ENCODE measurements at places on chromosomes 2 and 18.

DNA sequence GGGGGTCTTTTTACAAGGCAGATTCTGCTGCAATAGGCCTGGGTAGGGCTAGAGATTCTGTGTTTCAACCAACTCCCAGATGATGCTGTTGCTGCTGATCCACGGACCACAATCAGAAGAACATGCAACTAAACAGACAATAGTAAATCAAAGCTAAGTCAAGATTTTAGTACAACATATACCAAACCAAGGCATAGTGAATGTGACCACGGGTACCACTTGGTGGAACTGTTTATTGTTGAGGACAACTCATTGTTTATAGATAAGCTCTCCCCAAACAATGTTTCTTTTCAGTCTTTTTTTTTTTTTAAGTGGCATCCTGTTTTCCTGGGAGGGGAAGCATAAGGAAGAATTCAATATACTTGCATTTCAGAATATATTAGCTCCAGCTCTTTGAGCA, 36.0 kb upstream of the DARS1 start:
- no peak for DNase-seq

DNA sequence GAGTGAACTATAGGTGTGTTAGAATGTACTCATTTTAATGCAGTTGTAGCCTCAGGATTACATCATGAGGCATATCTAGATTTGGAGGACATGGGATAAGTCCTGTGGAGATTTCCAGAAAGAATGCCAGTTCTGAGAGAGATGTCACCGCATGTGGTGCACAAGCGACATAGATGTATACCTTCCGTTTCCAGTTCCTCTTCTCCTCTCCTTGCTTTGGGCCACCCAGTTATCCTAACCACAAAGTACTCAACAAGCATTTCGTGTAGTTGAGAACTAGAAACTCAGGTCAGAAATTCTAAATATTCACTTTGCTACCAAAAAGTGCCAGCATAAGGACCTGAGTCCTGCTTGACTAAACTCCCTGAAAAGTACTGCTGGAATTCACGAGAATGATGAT, 66.5 kb downstream of the KCTD18 start:
- no peak for DNase-seq

GRCh38 chr2:118112771-118113334, 24.6 kb downstream of the INSIG2 start:
- DNase-seq = no peak

DNA sequence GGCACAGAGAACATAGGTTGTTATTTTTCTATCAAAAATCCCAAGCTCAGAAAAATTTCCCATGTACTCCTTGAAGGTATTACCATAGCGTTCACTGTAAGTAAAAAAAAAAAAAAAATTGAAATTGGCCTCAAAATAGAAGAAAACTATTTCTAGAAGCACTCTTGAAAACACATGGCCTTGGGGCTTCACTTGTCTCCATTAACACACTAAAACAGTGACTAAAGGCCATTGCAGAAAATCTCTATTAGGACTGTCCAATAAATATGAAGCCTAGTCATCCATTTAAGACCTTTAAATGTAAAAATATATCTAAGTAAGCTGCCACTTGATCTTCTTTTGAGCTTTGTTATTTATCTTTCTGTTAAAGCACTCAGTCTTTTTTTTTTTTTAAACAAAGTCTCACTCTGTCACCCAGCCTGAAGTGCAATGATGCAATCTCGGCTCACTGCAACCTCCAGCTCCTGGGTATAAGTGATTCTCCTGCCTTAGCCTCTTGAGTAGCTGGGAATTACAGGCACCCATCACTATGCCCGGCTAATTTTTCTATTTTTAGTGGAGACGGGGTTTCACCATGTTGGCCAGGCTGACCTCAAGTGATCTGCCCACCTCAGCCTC, 35.8 kb downstream of the CCDC68 start:
- DNase-seq = no peak

- DNase-seq = no peak
Observed at GRCh38 chr2:238104226-238104690, 4.1 kb downstream of the ESPNL start.

GRCh38 chr2:11571170-11571569, 37.3 kb downstream of the GREB1 start:
- no peak for DNase-seq

DNA sequence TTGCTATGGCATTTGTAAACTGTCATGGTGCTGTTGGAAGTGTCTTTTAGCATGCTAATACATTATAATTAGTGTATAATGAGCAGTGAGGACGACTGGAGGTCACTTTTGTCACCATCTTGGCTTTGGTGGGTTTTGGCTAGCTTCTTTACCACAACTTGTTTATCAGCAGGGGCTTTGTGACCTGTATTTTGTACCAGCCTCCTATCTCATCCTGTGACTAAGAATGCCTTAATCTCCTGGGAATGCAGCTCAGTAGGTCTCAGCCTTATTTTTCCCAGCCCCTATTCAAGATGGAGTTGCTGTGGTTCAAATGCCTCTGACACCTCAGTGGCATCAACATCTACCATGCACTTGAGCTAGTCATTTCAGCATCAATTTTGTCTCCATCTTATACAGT, 29.7 kb downstream of the LYPD6 start:
- no peak for DNase-seq

DNA sequence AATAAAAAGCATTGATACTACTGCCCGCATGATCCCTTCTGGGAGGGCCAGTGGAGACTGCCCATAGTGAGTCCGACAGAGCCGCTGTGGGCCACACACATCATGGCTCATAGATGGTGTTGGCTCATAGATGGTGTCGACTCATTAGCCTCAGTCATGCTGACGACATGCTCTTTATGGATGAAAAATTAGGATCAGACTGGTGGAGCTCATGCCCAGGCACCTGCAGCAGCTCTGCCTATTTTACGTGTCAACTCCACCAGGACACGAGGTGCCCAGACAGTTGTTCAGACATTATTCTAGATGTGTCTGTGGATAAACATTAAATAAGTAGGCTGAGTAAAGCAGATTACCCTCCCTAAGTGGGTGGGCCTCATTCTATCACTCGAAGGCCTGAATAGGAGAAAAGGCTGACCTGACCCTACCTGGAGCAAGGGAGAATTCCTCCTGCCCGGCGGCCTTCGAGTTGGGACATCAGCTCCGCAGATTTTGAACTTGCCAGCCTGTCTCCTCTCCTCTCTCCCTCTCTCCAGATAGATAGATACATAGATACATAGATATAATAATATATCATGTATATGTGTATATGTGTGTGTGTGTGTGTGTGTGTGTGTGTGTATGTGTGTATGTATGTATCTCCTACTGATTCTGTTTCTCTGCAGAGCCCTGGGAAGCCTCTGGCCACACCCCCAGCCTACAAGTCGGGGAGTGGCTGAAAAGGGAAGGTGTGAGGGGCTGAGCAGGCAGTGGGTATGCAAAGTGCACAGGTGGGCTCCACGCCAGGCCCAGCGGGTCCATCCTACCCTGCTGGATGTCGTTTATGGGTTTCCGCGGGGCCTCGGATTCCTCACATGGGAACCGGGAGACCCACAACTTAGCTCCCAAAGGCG, 13.6 kb upstream of the TEX51 start:
- no peak for DNase-seq

DNA sequence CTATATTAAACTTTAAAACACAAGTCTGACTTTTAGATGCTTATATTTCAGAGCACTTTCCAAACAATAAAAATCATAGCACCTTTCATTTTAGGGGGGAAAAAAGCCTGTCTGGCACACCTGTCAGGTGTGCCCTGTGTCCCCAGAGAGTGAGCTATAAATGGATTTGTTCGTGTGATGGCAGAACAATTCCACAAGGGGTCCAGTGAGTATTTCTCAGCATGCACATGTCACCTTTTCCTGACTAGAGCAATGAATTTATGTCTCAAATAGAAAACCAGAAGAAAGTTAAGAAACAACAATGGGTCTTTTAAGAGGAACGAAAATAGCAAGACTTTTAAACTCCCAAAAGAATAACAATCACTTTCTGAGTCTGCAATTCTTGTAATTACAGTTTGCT, 55.9 kb downstream of the ACVR1C start:
- no peak for DNase-seq

DNA sequence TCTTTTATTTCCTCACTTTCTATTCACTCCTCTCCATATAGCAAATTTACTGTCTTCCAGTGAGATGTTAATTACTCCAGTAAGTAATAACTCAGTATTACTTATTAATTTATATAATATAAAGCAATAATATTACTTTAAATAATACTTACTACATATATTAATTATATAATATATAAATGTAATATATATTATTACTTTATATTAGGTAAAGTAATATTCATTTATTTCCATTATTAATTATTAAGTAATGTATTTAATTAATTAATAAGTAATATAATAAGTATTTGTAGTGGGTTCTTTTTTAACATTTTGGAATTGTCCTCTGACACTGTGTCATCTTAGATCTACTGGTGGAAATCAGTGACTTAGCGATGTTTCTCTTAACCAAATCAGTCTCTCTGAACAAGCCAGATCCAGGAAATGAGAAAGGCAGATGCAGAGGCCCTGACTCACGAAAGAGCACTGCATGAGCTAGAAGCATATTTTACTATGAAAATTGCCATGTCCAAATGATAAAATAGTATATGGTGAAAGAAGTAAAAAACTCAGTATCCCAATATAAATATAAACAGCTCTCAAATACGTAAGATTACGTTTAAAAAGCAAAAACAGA, 115.9 kb downstream of the DSEL start:
- no peak for DNase-seq

DNA sequence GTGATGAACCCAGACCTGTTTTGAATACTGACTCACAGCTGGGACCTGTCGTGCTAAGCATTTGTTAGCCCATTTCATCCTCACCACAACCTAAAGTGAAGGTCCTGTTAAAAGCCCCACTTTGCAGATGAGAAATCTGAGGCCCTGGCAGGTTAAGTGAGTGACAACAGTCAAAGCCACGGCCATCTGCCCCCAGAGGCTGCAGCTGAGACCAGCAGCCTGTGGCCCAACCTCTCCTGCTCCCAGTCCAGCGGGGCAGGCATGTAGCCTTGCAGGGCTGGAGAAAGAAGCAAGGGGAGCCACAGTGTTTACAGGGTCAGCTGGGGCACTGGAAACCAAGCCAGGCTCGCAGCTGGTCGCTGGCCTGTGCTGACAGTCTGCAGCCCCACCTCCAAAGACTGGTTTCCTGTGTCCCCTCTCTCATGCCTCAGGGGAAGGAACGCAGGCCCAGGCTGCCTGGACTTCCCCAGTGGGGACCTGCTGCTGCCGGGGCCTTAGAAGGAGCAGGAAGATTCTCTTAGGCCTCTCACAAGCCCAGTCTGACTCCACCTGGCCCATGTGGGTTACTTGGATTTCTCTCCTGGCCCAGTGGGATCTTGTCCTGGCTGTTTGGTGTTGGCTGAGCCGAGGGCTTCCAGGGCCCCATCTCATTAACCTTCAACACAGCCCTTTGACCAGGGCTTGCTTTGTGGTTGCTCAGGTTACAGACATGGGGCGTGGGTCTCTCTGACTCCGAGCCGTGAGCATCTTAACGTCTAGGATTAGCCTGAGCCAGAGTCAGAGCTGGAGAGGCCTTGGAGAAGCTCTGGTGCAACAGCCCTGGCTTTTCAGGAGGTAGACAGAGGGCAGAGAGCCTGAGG, 1.7 kb downstream of the INPP5D start:
- peak; percentile 19 for DNase-seq

DNA sequence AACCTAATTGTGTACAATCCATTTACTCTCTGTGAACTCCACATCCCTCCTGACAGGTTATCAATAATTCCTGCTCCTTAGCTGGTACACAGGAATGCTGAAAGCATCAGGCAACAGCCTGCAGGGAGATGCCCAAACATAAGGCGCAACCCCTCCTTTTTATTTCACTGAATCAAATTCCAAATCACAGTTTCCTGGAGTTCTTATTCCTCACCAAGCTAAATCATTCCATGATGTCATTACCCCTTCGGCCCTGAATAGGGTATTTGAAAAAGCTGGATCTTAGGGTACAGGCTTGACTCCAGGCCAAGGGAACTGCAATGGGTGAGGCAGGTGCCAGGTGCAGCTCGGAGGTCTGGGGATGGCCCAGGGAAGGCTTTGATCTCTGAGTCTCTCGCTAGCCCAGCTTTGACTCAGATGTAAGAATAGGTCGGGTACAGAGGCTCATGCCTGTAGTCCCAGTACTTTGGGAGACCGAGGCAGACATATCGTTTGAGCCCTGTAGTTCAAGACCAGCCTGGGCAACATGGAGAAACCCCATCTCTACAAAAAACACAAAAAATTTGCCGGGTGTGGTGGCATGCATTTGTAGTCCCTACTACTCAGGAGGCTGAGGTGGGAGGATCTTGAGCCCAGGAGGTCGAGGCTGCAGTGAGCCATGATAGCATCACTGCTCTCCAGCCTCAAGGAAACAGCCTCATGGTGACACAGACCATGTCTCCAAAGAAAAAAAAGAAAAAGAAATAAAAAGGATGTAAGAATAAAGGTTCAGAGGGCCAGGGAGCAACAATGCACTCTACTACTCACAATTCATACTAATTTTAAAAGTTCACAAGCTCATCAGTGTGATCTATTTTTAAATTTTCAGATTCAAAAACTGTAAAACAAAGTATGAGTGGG, 6.8 kb downstream of the FHL2 start:
- DNase-seq = no peak

- no peak for DNase-seq
Observed at GRCh38 chr2:224027070-224027469, 12.0 kb downstream of the SERPINE2 start.

DNA sequence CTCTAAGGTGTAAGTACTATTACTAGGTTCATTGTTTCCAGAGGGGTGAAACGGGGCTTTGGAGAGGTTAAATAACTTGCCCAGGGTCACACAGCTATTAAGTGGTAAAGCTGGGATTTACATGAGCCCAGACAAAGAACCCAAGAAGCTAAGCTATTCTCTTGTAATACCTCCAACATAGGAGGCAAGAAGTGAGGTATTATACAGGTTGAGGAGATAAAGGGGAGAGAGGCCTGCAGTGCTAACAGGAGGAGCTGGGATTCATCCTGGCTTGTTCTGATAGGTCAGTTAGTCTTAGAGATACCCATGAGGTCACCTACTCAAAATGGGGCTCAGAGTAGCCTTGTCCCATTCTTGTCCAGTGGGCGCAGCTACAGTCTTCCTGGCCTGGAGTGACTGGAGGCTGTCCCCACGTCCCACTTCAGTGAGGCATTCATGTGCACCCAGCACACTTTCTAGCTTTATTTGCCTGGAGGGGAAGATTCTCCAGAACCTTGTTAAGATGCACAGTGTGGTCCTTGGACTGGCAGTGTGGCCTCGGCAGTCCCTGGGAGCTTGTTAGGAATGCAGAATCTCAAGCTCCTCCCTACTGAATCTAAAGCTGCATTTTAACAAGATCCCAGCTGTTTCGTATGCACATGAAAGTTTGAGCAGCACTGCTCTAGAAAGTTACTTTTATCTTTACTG, 63.5 kb downstream of the MEIS1 start:
- no peak for DNase-seq

GRCh38 chr2:111157798-111158197, 37.1 kb downstream of the BCL2L11 start:
- no peak for DNase-seq

DNA sequence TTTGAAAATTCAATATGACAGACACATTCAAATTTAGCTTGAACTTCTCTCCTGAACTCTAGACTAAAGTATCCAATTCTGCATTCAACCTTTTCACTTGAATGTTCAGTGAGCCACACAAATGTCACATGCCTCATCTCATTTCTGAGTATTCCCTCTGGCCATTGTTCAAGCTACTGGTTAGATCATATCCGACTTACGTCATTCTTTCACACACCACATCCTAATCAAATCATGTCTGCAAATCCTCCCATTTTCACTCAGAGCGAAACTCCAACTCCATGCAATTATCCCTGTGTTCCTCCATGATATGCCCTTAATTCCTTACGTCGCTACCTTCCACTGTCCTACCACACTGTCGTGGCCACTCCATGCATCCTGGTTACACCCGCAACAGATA, 425.1 kb downstream of the CBLN2 start:
- no peak for DNase-seq

GRCh38 chr18:48165111-48165866, 234.8 kb upstream of the SMAD2 start:
- no peak for DNase-seq
